ENCODE measurements at places on chromosomes 7 and 10.

DNA sequence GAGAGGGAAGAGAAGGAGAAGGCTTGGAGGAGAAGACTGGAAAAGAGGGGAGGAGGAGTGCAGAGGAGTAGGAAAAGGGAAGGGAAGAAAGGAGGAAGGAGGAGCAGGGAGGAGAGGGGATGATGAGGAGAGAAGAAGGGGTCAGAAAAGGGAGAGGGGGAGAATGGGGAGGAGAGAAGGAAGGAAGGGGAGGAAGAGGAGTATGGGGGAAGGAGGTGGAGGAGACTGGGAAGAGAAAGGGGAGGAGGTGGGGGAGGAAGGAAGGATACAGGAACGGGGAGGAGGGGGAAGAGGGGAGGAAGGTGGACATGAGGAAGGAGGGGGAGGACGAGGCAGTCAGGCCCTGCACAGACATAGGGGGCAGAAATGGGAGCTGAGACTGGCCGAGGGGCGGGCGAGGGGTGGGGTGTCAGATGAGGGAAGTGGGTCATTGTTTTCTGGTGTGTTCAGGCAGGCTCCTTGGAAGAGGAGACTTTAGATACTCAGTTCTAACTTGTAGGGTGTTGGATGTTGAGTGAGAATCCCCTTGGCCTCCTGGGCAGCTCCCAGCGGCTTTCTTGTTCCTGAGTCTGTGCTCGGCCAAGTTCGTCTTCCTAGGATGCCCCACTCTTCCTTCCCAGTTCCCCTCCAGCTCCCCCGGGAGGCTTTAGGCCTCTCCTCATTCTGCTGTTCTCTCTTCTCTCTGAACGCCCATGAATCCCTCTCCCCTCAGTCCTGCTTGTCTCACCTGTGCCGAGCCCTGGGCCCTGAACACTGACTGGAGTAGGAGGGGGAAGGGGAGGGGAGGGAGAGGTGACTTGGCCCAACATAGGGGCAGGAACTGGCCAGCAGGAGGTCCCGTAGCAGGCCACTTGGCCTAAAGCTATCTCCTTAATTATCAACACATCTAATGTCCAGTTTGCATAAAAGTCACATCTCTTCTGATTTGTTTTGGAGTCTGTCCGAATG lies 12.8 kb upstream of the CRHR2 start:
- DNase-seq = no peak

DNA sequence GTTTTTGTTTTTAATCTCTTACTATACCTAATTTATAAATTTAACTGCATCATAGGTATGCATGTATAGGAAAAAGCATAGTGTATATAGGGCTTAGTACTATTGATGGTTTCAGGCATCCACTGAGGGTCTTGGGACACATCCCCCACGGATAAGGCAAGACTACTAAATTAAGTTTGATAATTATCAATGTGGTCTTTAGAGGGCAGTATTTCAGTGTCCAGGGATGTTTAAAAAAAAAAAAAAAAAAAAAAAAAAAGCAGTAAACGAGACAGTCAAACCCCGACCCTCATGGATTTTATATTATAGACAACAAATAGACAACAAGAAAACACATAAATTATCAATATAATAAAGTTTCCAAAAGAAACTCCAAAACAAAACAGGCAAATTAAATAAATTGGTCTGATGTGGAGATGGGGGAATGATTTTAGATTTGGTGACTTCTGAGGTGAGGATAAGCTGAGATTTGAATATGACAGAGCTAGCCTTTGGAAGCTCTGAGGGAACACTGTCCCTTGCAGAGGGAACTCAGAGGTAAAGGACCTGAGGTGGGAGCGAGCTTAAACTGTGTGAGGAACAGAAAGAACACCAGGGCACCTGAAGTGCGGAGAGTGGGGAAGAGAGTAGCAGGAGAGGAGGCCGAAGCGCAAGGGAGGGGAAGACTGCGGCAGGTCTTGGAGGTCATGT lies 14.8 kb downstream of the ACSM6 start:
- DNase-seq = no peak

- DNase-seq = peak; percentile 66
Observed at GRCh38 chr7:1225441-1226185, 7.1 kb upstream of the UNCX start.

GRCh38 chr7:1533255-1533546 lies 2.7 kb downstream of the MAFK start:
- no peak for DNase-seq

- DNase-seq = no peak
Observed at GRCh38 chr10:130990486-130990885, 321.0 kb downstream of the TCERG1L start.

GRCh38 chr10:69048103-69048502 lies 39.8 kb upstream of the SRGN start:
- no peak for DNase-seq

DNA sequence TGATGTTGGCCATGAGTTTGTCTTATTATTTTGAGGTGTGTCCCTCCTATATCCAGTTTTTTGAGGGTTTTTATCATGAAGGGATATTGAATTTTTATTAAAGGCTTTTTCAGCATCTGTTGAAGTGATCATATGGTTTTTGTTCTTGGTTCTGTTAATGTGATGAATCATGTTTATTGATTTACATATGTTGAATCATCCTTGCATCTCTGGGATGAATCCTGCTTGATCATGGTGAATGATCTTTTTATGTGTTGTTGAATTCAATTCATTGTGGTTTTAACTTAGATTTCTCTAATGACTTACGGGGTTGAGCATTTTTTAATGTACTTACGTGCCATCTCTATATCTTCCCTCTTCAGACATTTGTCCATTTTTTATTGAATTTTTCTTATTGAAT lies 22.9 kb downstream of the DLD start:
- DNase-seq = no peak

GRCh38 chr10:92432596-92432995 lies 141.3 kb downstream of the IDE start:
- DNase-seq = no peak

GRCh38 chr7:38748056-38748610 lies 117.0 kb upstream of the AMPH start:
- DNase-seq = no peak

DNA sequence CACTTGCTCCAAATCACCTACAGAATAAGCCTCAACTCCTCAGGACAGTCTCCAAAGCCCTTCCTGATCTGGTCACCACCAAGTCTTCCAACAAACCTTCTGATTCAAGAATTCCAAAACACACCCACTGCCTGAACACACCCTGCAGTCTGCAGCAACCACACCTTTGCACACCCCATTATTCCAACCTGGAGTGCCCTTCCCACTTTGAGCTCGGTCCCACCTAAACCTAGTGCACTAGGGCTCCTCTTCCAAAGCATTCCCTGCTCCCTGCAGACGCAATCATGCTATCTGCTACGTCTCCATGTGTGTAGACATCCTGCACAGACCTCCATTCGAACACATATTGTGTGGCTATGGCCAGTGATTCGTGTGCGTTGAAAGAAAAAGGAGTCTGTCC lies 289.3 kb downstream of the GRID1 start:
- DNase-seq = no peak

GRCh38 chr7:100090527-100091410 lies 2.0 kb downstream of the COPS6 start:
- no peak for DNase-seq

DNA sequence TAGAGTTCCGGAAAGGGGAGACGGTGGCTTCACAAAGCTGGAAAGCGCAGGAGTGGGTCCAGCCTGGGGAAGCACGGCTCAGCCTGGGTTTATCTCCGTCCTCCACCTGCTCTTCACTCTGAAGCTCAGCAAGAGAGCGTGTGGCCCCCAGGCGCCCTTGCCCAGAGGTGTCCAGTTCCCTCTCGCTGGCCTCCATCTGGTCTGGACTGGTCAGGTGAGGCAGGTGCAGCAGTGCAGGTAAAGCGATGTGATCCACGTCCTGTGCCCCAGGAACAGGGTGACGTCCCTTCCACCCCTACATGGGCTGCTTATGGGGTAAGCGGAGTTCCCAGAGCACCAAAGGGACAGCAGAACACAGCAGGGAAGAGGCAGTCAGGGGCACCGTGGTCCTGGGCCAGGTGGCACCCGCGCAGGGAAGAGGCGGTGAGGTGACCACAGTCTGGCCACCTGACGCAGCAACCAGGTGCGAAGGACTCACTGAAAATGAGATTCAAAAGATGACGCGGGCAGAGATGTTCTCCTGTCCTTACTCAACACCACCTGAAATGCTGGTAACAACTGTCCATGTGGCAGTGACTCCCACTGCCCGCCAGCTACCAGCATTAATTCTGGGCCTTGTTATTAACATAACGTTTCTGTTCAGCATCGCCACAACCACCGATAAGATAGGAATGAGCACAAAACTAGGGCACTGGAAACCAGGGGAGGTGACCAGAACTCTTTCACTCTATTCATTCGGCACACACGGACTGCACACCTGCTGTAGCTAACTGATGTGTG lies 33.0 kb upstream of the DIP2C start:
- DNase-seq = no peak

GRCh38 chr7:47574482-47575329 lies 7.2 kb downstream of the TNS3 start:
- no peak for DNase-seq

- DNase-seq = no peak
Observed at GRCh38 chr10:11849911-11850310, 26.8 kb downstream of the PROSER2 start.

DNA sequence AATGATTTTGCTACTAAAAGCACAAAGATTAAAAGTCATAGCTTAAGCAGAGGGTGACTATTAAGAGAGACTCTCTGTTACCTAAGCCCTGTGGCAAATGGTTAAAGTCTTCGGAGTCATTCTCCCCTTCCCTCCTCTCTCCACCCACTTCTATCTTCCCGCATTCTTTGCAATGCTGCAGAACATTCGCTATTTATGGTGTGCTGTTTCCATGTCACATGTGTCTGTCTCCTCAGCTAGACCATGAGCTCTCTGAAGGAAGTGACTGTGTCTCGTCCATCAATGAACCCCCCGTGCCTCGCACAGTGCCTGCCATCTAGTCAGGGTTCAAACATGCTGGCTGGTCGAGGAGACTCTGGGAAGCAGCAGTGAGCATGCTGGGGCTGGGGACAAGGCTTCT lies 272.4 kb downstream of the USP6NL start:
- DNase-seq = no peak

DNA sequence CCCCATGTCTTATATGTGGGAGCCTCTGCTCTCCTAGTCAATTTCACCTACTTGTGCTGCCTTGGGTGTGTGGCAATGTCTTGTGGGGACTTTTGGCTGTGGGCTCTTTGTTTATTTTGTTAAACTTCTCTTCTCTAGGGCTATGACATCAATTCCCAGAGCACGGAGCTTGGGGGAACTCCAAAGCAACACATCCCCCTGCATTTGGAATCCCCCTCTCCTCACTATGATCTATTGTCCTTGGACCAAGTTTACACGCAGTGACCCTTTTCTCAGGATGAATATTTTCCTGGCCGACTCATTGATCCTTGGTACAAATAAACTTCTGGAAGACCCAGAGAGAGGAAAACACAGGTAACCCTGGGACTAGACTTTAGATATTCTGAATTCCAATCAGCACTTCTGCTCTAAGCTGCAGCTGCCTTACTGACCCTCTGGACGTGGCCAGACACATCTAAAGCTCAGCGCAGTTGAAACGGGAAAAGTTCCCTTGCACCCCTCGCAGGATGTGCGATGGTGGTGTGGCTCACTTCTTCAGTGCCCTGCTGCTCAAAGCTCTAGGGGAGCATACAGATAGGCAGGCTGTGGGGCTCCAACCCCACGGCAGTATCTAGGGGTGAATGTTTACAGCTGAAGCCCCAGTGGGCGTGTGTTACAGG lies 110.8 kb downstream of the TMEM178B start:
- DNase-seq = no peak

DNA sequence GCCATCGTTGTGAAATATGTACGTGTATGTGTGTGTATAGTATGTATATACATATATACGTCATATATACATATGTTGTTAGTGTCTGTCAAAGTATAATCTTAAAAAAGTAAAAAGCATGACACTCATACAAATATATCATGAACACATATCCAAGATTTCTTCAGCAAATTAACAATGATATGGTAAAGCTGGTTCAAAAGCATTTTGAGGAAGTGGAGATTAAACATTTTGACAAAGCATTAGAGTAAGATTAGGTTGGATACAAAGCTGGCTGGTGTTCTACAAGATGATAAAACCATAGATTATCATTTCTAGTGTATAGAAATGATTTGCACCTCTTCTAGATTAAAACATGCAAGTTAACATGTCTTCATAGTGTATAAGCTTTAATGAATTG lies 771 bp upstream of the NUDCD3 start:
- no peak for DNase-seq

DNA sequence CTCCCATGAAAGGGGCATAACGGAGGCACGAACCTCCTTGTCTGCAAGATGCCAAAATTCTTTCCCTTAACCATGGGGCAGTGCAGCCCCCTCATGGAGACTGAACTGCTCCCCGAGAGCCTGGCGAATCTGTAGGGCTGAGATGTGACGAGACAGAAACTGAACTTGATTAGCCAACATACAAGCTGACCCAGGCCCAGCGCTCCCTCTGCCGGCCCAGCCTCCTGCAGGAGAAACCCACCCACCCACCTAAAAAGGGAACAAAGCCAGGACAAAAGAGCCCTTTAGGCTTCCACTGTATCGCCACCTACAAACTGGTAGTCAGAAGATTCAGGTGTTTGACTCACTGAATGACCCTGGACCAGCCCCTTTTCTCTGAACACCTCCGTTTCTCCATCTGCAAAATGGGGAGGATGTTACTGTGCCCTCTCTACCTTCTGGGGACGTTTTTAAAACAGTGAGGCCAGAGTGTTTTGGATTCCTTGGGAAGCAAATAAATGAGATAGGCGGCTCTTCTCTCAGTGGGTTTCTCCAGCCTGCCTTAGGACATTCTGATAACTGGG lies 58.4 kb downstream of the C10orf105 start:
- no peak for DNase-seq

- no peak for DNase-seq
Observed at GRCh38 chr7:48305661-48306060, 134.4 kb downstream of the ABCA13 start.

GRCh38 chr7:95095966-95096540 lies 188.7 kb downstream of the PPP1R9A start:
- DNase-seq = no peak

DNA sequence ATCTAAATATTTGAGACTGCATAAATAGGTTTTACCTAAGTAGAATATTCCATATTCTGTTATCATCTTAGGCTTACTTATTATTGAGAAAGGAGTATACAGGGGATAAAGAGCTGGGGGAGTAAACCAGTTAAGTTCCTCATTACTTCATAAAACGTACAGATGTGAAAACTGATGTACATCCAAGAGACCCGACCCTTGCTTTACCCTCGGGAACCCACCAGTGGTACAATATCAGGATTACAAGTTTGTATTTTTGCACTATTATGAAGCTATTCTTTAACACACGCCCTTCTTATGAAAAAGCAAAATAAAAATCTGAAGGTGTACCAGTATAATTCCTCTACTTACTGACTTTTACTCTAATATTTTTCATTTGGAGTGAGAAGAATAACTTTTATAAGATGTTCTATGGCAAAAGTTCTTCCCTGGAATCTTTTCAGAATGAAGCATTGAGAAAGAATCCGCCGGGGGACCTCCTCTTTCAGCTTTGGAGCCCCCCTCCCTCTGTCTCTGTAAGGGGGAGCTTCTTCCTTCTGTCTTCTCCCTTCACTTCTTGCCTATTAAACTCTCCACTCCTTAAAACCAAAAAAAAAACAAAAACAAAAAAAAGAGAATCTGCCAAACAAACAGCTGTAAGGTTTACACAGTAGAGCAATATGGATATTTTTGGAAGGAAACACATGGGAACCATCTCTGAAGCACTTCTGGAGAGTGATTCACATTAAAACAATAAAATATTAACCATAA lies 550.0 kb downstream of the TNS3 start:
- no peak for DNase-seq

All from stimulated activated CD4-positive, alpha-beta T cell treated with anti-CD3 and anti-CD28 coated beads, Interleukin-4, amount 100 ng/mL, for 1 hour (primary cell).